ENCODE measurements at places on chromosomes 2 and 18.
A peak's percentile ranks its signal among the peaks of the same experiment; 100 is the strongest.

DNA sequence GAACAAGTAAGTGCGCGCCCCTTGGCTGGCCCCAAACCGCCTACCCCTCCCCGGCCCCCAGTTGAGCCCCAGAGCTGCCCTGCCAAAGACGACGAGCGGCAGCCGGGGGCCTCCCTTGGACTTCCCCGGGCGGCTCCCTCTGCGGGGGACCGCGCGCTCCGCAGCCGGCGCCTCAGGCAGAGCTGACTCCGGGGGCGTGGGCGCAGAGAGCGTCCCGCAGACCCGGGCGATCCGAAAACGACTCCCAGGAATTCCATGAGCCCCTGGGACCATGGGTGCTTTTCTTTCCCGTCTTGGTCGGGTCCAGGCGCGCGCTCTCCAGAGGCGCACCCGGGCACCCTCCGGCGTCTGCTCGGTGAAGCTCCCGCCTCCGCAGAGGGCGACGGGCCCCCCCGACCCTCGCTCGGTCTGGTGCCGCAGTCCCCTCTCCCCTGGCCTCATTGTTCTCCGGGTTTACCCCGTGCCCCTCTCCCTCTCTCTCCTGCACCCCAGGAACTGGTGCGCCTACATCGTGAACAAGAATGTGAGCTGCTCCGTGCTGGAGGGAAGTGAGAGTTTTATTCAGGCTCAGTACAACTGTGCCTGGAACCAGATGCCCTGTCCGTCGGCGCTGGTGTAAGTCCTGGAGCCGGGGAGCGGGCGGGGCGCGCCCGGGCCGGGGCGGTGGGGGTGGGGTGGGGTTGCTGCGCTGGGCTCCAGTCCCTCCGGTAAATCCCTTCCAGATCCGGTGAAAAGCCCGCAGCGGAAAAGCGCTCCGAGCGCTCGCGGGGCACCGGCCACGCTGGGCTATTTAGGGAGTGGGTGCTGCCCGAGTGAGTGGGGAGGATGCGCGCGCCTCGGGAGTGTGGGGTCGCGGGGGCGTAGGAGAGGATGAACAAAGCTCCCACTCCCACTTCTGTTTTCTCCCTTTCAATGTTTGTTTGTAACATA is 776 bp downstream of the EMILIN2 start:
- DNase-seq: peak; percentile 42

GRCh38 chr2:86476092-86476491 is 34.9 kb downstream of the KDM3A start:
- no peak for DNase-seq

GRCh38 chr2:182717416-182717815 is 1.4 kb downstream of the DNAJC10 start:
- no peak for DNase-seq

DNA sequence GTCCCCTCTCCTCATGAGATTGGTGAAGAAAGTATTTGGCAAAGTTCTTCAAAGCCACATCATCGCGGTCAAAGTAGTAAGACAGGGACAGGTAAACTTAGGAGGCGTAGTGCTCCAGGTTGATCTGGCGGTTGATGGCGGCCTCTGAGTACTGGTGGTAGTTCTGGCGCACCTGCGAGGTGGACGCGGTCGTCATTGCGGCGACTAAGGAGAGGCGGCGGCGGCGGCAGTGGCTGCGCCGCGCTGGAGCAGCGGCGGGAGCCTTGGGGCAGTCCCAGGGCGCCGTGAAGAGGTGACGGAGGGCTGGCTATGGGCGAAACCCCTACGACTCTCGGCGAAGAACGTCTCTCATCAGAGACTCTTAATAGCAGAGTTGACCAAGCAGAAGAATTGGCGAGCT is 107.2 kb upstream of the UBE2E3 start:
- no peak for DNase-seq

GRCh38 chr2:72533765-72534164 is 292.1 kb downstream of the EXOC6B start:
- no peak for DNase-seq

DNA sequence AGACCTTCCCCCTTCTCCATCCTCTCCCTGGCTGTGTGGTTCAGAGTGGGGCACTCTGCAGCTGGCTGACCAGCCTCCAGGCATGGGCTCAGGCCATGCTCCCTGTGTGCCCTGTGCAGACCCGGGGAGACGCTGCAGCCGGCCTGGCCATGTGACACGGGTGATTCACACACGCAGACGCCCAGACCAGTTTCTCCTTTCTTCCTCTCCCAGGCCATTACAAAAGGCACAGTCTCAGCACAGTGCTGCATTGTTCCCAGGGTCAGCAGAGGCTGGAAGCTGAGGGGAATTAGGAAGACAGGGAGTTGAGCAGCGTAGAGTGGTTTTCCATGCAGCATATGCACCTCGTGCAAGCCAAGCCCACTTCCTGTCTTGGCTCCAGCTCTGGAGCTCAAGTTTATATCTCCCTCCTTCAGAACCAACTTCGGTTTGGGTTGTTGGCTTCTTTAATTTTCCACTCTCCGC is 288.5 kb downstream of the TNS1 start:
- DNase-seq: peak; percentile 44

DNA sequence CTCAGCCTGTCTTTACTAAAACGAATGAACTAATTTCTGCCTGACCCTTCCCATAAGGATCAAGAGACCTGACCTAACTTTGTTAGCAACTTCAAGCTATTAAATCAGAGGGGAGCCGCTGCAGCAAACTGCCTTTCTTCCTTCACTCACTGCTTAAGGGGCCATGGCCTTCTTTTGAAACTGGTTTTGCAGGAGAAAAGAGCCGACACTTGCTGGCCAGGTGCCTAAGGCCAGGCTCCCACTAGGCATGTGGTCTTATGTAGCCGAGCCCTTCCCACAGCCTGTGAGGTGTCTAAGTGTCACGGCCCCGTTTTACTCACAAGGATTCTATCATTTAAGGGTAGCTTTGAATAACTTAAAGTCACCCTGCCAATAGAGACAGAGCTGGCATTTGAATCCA is 130.8 kb downstream of the ZNF236 start:
- DNase-seq: no peak

DNA sequence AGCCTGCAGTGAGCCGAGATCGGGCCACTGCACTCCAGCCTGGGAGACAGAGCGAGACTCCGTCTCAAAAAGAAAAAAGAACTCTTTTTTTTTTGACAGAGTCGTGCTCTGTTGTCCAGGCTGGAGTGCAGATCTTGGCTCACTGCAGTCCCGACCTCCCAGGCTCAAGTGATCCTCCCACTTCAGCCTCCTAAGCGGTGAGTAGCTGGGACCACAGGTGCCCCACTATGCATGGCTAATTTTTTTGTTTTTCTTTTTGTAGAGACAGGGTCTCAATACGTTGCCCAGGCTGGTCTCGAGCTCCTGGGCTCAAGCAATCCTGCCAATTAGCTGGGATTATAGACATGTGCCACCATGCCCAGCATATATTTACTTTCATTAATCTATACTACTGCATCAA is 12.5 kb upstream of the INO80D start:
- no peak for DNase-seq

GRCh38 chr2:201216918-201217317 is 34.0 kb downstream of the CASP10 start:
- DNase-seq: no peak

DNA sequence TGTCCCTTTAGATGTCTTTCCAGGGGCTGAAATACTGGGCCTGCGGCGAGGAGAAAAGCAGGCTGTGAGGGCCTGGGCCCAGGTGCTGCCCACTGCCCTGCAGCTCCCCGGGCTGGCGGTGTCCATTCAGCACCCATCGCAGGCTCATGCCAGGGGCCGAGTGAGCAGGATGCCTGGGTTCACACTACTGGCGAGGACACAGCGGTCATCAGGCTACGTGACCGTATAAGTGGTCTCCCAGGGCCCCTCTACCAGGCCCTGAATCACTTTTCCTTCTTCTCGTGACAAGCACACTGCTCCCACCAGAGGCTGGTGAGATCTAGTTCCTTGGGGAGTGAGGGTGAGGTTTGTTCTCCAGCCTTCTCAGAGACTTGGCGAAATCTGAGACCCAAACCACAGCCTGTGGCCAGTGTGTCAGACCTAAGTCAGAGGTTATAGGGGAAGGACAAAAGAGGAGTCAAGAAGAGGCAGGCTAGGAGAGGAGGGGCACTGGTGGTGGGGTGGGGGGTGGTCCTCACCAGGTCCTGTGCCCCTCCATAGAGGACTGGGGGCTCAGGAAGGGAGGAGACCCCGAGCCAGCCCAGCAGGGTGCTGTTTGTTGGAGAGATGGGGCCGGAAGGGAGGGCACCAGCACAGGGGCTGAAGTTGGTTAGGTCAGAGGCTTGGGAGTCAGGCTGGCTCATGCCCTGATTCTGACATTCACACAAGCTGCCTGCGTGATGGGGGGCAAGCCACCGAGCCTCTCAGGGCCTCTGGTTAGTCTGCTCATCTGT is 6.6 kb upstream of the SEMA4C start:
- DNase-seq: no peak

- DNase-seq: no peak
Measured at GRCh38 chr2:102094917-102095316, 47.6 kb upstream of the IL1R1 start.

- peak; percentile 87 for DNase-seq
Measured at GRCh38 chr18:63322908-63323634, 3.5 kb upstream of the BCL2 start.

- DNase-seq: peak; percentile 27
Measured at GRCh38 chr2:1717113-1717512, 27.2 kb downstream of the PXDN start.

- no peak for DNase-seq
Measured at GRCh38 chr2:215529271-215529670, 93.4 kb upstream of the FN1 start.

DNA sequence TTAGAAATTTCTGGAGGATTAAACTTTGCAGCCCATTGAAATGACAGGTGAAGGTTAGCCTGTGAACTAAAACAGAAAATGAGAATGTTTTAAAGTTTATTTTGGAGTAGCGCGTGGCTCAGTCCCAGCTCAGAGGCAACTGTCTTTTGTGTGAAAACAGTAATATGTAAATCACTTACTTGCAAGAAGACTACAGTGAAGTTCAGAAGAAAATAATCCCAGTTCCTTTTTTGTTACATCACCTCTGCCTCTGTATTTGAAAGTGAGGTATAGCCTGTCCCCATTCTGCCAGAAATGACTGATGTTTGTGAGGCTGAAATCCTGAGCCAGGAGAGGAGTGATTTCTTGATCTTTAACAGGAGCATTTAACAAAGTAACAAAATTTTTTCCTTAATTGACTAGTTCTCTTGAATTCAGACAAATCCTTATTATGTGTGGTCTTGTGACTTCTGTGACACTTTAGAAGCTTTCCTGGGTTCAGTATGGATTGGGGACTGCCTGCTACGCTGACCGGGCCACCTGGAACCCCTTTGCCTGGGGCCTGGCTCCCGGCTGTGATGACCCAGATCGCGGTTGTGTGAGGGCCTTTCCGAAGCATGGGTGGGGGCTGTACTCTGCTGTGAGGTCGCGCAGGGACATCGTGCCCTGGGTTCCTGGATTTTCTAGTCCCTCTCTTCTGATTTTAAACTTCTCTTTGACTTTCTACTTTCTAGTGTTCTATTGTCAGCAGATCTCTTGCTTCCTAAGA is 24.3 kb downstream of the TRAPPC12 start:
- no peak for DNase-seq

DNA sequence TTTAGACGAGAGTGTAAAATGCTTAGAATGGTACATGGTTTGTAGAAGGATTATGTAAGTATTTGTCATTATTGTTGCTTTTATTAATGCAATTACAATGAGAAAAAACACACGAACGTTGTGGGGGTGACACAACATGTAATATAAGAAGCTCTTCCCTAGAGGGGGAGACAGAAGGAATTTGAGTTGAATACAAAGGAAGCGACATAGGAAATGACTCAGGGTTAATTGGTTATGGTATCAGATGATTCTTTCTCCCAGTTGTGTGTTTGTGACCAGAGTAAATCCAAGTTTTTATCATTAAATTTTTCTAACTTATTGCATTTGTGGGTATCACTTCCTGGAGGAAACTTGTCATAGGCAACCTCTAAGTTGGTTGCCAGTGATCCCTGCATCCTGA is 625.6 kb upstream of the CDH2 start:
- no peak for DNase-seq

- no peak for DNase-seq
Measured at GRCh38 chr2:12036640-12036983, 290.2 kb downstream of the LPIN1 start.

DNA sequence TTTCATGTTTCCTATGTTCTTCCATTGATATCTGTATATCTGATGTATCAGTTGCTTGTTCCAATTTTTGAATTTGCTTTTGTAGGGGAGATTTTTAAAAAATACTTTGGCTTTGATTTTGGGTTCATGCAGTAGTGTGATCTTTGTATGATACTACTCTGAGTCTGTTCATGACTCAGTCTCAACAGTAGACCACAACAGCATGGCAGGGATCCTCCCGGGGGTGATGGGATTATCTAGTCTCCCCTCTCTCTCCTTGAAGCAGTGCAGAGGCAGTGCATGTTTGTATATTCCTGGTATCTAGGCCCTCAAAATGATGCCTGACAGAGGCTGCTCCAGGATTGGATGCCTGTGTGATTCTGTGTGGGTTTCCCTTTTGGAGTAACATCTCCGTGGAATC is 55.3 kb downstream of the G6PC2 start:
- no peak for DNase-seq

DNA sequence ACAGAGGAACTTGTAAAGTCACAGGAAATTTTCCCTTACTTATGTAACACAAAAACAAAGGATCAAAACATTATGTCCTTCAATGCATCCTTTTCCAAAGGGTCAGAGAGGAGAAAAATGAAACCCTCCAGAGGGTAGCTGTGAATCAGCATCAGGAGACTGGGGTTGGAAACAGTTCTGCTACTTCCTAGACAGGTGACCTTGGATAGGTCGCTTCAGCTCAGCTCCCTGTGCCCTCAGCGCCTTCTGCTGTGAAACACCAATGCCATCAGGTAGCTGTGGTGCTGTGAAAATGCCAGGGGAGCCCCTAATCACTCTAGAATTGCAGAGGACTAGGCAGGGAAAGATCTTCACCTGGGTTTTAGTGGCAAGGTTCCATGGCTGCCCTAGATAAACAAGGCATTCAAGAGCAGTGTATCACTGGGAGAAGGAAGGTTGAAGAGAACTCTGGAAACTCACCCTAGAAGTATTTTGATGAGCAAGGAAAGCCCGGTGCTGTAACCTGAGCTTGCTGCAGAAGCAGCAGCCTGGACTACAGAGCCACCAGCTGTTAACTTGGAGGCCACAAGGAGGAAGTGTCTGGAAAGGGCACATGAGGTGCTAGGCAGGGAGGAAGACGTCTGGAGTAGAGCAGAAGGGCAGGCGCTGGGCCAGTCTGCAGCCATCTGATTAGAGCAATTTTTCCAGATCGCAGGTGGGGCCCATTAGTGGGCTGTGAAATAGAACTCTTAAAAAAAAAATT is 100.7 kb upstream of the MCFD2 start:
- DNase-seq: no peak

DNA sequence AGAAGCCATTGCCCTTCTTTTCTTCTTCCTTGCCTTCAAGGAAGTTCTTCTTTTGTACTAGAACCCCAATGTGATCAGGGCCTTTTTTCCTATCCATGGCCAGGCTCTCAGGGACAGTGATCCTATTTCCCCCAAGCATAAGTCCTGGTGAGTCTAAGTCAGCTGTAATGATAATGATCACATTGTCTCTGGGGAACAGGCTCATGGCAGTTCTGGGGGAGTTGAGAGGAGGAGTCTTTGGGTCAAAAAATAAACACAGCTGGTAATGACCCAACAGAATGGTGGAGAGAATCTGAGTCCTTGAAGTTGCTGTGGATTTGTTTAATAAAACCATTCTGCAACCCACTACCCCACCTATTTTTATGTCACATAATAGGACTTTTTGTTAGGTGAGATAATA is 96.6 kb downstream of the SOCS6 start:
- no peak for DNase-seq
